ENCODE measurements at places on chromosomes 3 and 15. TPM values are rescaled to one million over a fixed set of nuclear protein-coding genes. Genes with fewer than 3 reads are reported as not detected.

DNA sequence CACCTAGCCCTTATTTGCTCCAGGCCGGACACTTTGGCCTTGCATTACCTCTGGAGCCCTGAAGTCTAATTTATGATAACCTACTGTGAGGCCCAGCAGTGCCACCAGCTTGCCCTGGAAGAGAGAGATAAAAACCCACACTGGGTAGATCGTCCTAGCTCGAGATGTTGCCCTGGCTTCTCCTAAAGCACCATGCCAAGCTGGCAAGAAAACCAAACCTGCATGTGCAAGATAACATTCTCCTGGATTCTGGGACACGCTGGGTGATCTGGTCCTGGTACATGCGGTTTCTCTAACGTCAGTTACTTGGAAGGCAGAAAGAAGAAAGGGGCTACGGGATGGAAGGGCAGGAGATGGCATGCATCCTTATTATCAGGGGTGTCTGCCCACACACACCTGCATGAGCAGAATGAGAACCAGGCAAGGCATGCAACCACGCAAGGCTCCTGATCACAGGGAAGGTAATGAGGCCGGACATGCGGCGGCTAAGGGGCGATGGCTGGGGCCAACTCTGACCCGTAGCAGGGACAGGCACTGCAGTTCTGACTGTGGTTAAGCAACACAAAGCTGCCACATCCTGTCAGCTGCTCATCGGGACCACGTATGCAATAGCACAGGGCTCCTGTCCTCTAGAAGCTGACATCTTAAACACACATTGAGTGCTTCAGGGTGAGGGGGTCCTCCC lies 73.0 kb downstream of the OXNAD1 start:
- DNase-seq, result no peak

- no peak for DNase-seq
Observed at GRCh38 chr3:183812761-183813445, 12.5 kb downstream of the MAP6D1 start.

DNA sequence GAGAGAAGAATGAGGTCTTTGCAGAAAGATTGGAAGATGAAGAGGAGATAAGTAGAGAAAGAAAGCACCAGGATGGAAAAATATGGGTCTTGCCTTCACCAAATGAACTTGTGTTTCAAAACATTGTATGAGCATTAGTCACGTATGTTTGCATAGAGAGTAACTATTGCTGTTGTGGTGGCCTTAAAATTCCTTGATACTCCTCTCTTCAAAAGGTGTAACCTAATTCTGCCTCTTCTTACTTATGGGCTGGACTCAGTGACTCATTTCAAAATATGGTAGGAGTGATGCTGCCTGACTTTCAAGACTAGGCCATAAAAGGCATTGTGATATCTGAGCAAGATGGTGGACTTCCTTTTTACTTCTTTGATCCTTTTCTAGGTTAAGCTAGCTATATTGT lies 228.7 kb upstream of the ZNF385D start:
- DNase-seq, result no peak

- no peak for DNase-seq
Observed at GRCh38 chr3:6354653-6355052, 506.3 kb upstream of the GRM7 start.

DNA sequence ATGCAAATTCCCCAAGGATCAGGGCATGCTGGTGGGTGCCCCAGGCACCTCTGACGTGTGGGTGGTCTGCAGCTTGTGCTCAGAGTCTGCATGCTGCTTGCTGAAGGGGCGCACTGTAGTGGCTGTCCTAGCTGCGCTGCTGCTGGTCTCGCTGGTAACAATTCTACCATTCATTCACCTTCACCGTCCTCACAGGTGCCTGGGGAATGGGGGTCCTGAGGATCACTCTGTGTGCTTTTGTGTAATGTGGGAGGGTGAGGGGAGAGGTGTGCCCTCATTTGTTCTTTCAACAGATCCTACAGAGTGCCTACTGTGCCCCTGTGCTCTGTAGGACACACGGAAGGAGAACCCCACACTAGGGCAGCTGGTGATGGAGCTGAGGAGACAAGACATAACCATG lies 2.1 kb upstream of the ITGA11 start:
- peak; percentile 85 for DNase-seq

DNA sequence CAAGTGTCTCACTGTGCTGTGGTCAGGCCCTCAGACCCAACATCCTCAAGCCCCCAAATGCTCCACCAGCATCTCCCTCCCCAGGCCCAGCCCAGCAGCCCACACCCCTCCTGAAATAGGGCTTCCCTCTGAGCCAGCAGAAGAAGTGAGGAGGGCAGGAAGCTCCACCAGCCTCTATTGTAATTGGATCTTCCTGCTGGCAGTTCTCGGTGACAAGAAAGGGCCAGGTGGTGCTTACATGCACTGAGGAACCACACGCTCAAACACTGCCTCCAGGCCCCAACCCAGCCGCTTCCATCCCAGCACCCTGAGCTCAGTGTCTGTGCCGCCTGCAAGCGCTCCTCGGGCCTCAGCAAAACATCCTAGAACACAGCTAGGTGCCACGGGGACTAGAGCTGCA lies 96.7 kb downstream of the ATP10A start:
- peak; percentile 44 for DNase-seq

GRCh38 chr15:43958861-43959330 lies 132.1 kb downstream of the WDR76 start:
- DNase-seq, result no peak

DNA sequence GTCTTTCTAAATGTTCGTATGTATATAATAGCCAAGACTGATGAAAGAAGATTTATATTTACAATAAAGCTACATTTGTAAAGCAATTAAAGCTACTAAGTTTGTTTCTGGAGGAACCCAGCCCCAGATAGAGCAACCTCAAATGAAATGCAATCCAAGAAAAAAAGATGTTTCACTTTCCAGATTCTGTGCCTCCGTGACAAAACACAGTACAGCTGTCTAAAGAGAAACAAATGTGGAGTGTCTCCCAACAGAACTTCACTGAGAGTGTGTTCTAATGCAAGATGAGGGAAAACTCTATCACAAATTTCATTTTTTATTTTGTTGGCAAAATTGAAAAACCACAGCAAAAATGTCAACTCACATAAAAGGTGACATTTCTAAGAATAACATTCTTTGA lies 317.0 kb downstream of the OCA2 start:
- DNase-seq, result no peak

- no peak for DNase-seq
Observed at GRCh38 chr3:171827836-171828458, 15.2 kb upstream of the TMEM212 start.

DNA sequence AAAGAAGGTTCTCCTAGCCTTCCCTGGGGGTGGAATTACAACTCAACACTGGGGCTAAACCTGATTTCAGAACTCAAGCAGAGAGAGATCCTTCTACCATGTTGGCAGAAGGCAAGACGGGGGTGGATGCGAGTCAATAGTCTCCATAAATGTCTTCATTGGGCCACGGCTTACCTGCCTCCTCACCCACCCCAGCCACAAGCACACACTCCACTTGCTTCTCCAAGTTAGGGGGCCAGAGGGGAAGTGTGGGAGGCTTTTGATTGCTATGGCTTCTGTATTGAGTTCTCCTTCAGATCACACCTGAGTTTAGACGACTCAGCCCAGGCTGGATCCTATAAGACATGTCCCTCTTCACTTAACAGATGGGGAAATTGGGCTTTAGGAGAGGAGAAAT lies 178.9 kb downstream of the UACA start:
- DNase-seq, result no peak

DNA sequence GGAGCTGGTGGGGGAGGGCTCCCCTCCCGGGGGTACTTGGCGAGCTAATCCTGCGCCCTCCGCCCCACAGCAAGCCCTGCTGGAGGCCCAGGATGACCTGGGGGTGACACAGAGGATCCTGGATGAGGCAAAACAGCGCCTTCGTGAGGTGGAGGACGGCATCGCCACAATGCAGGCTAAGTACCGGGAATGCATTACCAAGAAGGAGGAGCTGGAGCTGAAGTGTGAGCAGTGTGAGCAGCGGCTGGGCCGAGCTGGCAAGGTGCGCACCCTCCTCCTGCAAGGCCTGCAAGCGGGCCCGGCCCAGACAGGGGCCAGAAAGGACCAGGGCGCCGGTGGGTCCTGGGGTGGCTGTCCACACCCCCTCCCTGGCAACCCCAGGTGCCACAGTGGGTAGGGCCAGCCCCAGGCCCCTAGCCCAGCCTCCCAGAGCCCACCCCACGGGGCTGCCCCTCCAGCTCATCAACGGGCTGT lies 56.5 kb downstream of the SEMA3G start:
- DNase-seq, result no peak

- DNase-seq, result no peak
Observed at GRCh38 chr3:180698760-180699270, 19.5 kb upstream of the CCDC39 start.

- no peak for DNase-seq
Observed at GRCh38 chr15:98952381-98952803, 55.2 kb downstream of the PGPEP1L start.

DNA sequence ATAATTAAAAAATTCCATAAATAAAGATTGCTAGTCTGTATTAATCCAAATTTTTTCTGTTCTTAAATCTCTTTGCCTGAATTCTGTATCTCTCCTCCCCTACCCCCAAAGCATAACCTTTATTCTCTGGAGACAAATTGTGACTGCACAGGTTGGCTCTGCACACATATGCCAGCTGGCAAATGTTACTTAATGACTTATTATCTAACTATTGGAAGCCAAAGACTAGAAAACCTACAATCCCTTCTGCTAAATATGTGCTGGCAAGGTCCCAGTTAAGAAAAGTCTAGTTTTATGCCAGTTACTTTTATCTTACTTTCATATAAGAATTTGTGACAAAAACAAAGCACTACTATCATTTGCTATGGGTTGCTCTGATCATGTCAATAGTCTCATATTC lies 569.3 kb downstream of the MECOM start:
- no peak for DNase-seq

GRCh38 chr3:42836150-42837123 lies 27.2 kb downstream of the ACKR2 start:
- DNase-seq, result no peak

GRCh38 chr3:47362701-47363100 lies 18.1 kb upstream of the PTPN23 start:
- no peak for DNase-seq

DNA sequence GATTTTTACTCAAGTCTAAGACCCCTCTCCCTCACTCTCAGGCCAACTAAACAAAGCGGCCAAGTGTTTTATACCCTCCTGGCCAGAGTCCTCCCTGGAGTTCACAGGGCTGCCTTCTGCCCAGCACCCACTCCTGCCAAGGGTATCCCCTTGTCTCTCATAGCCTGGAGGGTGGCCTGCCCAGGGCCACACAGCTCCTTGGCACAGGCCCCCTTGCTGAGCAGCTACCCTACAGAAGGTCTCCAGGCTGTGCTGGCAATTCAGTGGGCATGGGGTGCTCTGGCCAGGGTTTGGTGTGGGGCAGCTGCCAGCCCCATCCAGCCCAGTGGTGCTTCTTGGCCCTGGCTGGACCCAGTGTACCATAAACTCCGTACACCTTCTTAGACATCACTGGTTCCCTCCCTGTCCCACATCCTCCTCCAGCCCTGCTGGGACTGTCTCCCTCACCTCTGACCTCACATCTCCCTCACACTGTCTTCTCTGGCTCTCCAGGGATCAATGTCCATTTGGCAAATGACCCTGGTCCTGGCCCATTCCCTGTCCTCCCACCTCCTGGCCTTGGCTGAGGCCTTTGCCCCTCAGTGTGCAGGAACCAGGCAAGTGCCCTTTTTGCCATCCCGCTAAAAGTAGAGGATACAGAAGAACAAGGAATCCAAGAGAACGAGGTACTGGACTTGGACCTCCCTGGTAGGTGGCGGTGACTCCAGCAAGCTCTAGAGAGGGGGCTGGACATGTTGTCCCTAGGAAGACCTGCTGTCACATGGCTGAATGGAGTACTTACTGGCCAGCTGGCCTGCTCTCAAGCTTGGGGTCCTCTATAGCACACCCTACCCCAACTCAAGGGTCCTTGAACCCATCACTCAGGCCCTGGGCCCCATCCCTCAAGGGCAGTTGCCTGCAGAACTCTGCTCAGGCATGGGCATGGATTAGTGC lies 50.0 kb upstream of the TRPM1 start:
- DNase-seq, result peak; percentile 80

DNA sequence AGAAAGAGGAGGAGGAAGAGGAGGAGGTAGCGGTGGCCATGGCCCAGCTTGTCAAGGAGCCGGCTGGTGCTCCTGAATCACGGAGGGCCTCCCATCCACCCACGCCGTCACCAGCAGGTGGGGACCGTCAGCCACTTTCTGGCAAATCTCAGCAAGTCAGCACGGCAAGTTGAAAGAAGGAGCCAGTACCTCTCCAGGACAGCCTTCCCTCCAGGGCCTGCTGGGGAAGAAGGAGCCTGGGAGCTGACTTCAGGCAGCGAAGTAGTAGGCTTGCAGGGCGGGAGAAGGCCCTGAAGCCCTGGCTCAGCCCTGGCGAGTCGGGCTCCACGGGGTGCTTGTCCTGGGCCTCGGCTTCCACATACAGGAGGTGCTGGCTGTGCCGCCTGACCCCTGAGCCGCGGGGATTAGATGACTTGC lies 99.2 kb upstream of the TRPM1 start:
- DNase-seq, result no peak

DNA sequence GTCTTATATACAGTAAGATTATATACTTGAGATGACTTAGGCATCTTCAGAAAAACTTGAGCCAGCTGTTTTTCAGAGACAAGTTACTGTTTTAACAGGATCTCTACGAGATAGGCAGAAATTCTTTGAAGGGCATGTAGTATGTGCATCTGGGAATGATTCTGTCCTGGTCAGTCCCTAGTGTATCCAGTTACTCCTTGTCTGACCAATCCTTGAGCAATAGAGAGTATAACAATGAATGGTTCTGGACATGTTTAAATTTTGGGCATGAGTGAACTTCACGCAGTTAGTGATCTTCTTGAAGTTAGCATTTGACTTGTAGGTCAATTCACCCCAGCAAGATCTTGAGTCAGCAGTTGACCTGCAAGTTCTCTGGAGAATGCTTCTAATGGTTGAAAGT lies 24.7 kb upstream of the HHLA2 start:
- DNase-seq, result no peak

DNA sequence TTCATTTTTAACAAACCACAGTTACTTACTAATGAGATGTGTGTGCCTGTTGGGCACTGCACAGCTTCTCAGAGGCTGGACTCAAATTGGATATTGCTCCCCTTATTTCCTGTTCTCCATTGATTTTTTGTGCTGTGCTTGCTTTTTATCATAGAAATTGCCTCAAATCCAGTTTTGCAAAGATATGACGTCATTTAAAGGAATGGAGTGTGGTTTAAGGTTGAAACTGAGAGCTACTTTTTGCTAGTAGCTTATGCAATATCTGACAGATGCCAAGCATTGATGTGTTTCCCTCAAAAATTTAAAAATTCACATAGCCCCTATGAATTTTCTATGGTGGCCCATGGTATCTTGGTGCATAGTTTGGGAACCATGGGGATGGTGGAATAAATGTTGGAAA lies 67.7 kb upstream of the ROPN1 start:
- DNase-seq, result no peak

HCLS1 gene
- 35.4 TPM for total RNA-seq

GOLGA6A gene
- 0.25 TPM for total RNA-seq

SCAMP5 gene
- total RNA-seq, result 6.6 TPM

CNBP gene
- total RNA-seq, result 405 TPM

MGLL gene
- total RNA-seq, result 35.6 TPM

CPNE9 gene
- not detected for total RNA-seq

LCTL gene
- total RNA-seq, result not detected

JAGN1 gene
- 32.7 TPM for total RNA-seq

HRH1 gene
- total RNA-seq, result 9.3 TPM

GPR160 gene
- 1.2 TPM for total RNA-seq

SLC28A2 gene
- not detected for total RNA-seq

DAZL gene
- not detected for total RNA-seq

TRIM42 gene
- total RNA-seq, result not detected

Measured in vagina (tissue), 2 donors.